ENCODE measurements at places on chromosomes 7 and 10. TPM values are rescaled to one million over a fixed set of nuclear protein-coding genes. Genes with fewer than 3 reads are reported as not detected.

Gene CYP3A5
- 0.28 TPM for total RNA-seq

Gene PARD3
- total RNA-seq, result 50.8 TPM

Gene CALHM1
- not detected for total RNA-seq

Gene TMEM184A
- total RNA-seq, result 0.09 TPM

Gene CRYGN
- 0.74 TPM for total RNA-seq

Gene TRIM50
- total RNA-seq, result not detected

Gene WIPF3
- total RNA-seq, result under 0.01 TPM

Gene NRCAM
- total RNA-seq, result 0.14 TPM

Gene MYPN
- 0.14 TPM for total RNA-seq

Gene PLXDC2
- total RNA-seq, result 20.9 TPM

Gene SKIDA1
- total RNA-seq, result 0.28 TPM

Gene TMEM273
- total RNA-seq, result under 0.01 TPM

Gene CNNM1
- 0.09 TPM for total RNA-seq

Gene KRIT1
- 43.9 TPM for total RNA-seq

Gene GIMAP5
- 0.14 TPM for total RNA-seq

Gene CCDC146
- total RNA-seq, result 3.1 TPM

Gene TUBAL3
- not detected for total RNA-seq
